ENCODE measurements at places on chromosomes 11 and 22.

DNA sequence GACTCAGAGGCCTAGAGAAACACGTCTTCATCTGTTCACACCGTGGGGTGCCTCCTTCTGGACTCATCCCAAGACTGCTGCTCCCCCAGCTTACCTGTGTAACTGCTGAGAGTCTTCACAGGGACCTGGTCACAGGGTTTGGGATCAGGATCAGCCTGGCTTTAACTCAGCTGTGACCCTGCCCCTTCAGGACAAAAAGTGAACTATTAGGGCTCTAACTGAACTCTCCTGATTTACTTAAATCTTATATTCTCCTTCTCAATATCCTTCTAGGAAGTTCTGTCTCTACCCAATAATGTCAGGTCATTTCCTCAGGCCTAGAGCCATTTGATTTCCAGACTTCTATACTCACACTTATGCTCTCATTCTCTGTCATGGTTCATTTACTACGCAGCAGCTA, 108.4 kb downstream of the ZNF280B start:
- DNase-seq: no peak

DNA sequence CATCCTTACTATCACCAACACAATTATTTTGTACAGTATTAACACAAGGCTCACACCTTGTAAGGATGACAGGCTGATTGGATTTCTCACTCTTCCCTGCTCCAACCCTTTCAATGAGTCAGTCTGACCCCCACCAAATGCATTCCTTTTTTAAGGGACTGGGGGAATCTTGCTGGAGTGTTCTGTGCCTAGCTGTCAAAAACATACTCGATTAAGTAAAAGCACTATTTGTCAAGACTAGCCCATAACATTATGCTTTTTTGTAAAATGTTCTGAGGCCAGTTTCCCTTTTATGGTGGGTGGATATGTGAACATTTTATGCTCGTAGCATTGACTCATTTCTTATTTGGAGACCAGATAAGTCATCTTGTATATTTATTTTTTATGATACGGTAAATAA, 87.2 kb downstream of the PDHX start:
- DNase-seq: no peak

GRCh38 chr22:28048529-28048928, 129.5 kb upstream of the PITPNB start:
- DNase-seq: no peak

- DNase-seq: no peak
These were observed 3.3 kb downstream of the TANGO2 start for GRCh38 chr22:20024225-20024624.

Measured in activated naive CD8-positive, alpha-beta T cell treated with anti-CD3 and anti-CD28 coated beads, Interleukin-2, amount 50 U/mL, for 16 hours (primary cell).